ENCODE measurements at places on chromosomes 13 and 19.

GRCh38 chr19:48053856-48054255, 10.0 kb upstream of the CABP5 start:
- DNase-seq, result no peak

- no peak for DNase-seq
Observed at GRCh38 chr13:50225193-50226155, 210.2 kb downstream of the KCNRG start.

DNA sequence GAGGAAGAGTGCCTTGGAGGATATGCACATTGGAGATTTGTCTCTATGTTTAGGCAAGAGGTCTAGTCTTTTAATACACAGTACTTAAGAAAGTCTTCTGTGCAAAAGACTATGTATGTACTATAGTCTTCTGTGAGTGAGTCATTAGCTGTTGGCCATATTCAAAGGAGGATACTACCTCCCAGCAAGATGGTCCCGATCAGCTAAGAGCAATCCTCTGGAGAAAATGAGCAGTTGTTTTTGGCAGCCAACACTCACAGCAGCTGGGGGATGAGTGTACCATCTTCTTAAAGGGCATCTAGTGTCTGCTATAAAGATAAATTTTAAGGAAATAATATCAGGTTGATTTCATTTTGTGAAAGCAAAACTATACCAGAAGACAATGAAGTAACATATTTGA, 487.8 kb downstream of the KCTD12 start:
- no peak for DNase-seq

- DNase-seq, result peak; percentile 23
Observed at GRCh38 chr19:38557205-38557799, 60.5 kb downstream of the MAP4K1 start.

GRCh38 chr13:67549331-67549730, 319.2 kb upstream of the PCDH9 start:
- DNase-seq, result no peak

DNA sequence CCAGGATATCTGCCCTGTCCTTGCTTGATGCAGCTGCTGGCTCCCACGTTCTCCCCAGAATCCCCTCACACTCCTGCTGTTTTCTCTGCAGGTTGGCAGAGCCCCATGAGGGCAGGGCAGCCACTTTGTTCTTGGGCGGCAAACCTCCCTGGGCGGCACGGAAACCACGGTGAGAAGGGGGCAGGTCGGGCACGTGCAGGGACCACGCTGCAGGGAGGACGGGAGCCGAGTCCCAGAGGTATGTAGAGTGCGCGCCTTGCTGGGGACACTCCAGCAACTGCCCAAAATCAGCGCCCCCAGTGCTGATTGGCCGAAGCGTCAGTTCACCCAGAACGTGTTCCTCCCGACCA, 30.3 kb upstream of the MIER2 start:
- DNase-seq, result no peak

DNA sequence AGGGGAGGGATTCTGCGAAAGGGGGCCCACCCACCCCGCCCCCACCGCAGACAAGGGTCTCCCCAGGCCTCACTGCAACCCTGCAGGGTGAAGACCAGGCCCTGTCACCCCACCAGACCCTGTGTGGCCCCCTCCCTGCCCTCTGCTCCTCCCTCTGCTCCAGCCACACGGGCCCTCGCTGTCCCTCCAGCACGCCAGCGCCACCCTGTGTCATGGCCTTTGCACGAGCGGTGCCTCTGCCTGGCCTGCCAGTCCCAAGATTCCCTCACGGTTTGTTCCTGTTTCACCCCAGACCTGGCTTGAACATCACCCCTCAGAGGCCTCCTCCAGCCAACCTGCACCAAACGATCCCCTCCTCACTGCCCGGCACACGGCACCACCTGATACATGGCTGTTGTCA, 27.3 kb downstream of the PIP5K1C start:
- DNase-seq, result no peak

DNA sequence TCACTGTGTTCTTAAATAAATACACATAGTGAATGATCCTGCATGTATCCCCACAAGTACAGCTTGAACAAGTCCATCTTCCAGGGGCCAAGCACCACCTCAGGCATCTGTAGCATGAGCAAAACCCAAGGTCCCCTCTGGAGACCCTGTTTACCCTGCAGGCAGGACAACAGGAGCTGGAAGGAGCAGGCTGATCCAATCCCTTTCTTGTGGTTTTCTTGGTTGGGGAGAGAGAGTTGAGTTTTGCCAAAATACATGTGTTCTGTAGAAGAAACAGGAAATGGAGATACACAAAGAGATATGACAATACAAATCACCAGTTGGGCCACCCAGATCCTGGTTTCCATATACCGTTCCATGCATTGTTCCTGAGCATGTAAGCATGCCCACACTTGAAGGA, 92.8 kb downstream of the SHISA2 start:
- no peak for DNase-seq
